Astrocyte (in vitro differentiated cells and primary cell): ENCODE measurements at places on chromosomes 1 and 21. TPM values are rescaled to one million over a fixed set of nuclear protein-coding genes. Genes with fewer than 3 reads are reported as not detected.
A peak's percentile ranks its signal among the peaks of the same experiment; 100 is the strongest.

- DNase-seq = no peak
These were observed 100.4 kb downstream of the FGGY start for GRCh38 chr1:59397139-59397858.

- DNase-seq = no peak
These were observed 44.8 kb downstream of the SLC45A1 start for GRCh38 chr1:8362701-8363101.

GRCh38 chr1:218200979-218201378, 84.1 kb upstream of the RRP15 start:
- DNase-seq = no peak

DNA sequence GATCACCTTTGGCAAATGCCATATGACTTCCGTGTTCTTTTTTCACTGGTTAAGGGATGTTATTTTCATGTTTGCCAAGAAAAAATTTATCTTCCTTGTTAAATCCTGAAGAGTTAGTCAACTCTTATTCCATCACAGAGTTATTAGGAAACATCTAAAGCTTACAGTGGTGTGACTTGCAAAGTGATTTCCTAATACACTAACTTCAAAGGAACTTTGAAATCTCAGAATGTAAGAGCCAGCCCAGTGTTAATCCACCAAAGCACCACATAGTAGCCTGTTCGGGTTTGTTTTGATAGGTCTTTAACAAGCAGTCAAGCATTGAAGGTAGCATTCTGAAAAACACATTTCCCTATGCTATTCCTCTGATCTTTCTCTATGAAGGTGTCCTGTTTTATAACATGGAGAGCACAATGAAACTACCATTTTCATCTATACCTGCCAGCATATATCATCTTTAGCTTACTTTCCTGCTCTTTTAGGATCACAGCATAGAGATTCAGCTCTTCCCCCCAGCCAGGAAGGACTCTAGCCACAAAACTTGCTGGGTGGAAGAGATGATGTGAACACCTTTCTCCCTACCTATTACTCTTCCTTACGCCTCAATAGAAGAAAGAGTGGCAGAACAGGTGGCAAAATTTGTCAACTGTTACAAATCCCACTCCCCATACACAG, 82.4 kb upstream of the MAGI3 start:
- DNase-seq = peak; percentile 26

ALDH4A1 gene
- 10.4 and 13.8 TPM in 2 replicates for total RNA-seq

C1orf167 gene
- not detected in 2 replicates for total RNA-seq

PSMD4 gene
- 154 and 171 TPM in 2 replicates for total RNA-seq

ERICH3 gene
- not detected in 2 replicates for total RNA-seq

TUFT1 gene
- total RNA-seq = 74.1 and 90.6 TPM in 2 replicates
